ENCODE measurements at places on chromosomes 3 and 15. TPM values are rescaled to one million over a fixed set of nuclear protein-coding genes. Genes with fewer than 3 reads are reported as not detected.

DNA sequence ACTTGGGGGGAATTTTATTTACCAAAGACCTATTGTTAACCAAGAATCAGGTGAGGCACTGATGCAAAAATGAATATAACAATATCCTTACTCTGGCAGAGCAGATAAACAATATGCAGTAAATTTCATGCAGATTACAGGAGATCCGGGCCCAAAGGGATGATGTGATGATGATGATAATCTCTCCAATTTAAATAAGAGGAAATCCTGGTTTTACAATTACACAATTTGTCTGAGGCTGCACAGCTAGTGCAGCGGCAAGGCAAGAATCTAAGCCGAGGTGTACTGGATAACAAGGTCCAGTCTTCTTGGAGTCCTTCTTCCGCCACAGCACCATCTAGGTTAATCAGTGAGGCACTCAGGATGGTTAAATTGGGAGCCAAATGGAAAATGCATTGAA, 2.4 kb upstream of the MESD start:
- DNase-seq: no peak

- no peak for DNase-seq
These were observed at the start of gene EFCC1 for GRCh38 chr3:129001101-129001805. Gene EFCC1, plus strand, starts transcription at chr3:129001304. Its CDS starts 325 bp downstream, at chr3:129001629.

- DNase-seq: no peak
These were observed 24.2 kb downstream of the ABHD2 start for GRCh38 chr15:89112341-89112971.

ASB14 gene
- not detected for total RNA-seq

TRPM1 gene
- total RNA-seq: 0.25 TPM

DNA sequence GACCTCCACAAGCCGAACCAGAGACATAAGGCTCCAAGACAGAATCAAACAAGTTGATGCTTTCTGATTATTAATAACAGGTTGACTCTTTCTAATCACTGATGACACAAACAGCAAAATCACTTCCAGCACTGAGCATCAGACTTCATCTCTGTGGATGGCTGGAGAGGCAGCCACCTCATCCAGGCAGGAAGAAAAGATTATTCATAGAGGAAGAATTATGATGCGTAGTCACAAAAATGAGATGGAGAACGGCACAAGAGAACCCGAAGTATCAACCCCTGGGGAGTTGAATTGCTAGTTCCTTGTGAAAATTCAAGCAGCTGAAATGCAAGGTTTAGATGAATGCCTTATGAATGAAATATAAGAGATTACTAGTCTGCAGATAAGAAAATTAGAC, 49.9 kb upstream of the LMCD1 start:
- no peak for DNase-seq

DNA sequence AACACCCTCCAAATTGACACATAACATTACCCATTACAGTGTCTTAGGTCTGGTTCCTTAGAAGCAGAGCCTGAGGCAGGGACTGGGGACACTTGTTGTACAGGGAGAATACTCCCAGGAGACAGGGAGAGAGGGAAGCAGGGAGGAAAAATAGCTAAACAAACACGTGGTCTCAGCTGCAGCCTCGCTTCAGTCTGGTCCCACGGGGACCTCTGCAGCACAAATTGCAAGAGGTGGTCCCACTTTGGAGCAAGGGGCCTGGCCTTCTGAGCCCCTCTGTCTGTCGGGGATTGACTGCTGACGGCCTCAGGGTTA, 25.0 kb upstream of the PLA2G4D start:
- DNase-seq: no peak

GRCh38 chr3:183870563-183870962, 14.1 kb downstream of the PARL start:
- DNase-seq: no peak

GRCh38 chr3:10017636-10018292, 8.5 kb upstream of the FANCD2 start:
- DNase-seq: no peak

DNA sequence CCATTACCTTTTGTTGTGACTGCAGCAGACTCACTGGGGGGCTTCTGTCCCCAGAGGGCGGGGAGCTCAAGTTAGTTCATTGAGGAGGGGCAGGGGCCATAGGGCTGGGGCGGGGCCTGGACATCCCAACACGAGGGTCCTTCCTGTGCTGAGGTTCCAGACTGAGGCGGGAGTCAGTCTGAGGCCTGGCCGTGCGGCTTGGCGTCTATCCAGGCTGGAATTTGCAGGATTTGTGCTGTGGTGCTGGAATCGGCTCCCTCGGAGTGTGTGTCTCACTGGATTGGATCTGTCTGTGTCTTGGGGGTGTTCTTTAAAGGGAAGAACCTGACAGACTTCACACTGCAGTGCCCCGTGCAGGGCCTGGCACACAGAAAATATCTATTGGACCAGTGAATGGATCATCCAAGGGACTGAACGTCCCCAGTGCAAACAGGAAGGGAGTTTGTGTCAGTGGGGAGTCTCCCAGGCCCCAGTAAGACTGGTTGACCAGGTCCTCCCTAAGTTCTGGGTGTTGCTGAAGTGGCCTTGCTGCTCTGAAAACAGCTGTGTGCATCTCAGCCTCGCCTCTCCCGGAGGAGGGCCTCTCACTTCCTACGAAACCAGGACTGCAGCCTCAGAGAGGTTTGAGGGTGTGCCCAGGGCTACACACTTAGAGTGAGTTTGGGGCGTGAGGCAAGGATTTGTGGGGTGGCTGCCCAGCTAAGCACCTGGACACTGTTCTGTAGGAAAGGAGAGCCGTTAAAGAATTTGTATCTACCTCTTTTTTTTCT, 26.1 kb downstream of the GOLGA6L2 start:
- no peak for DNase-seq

DNA sequence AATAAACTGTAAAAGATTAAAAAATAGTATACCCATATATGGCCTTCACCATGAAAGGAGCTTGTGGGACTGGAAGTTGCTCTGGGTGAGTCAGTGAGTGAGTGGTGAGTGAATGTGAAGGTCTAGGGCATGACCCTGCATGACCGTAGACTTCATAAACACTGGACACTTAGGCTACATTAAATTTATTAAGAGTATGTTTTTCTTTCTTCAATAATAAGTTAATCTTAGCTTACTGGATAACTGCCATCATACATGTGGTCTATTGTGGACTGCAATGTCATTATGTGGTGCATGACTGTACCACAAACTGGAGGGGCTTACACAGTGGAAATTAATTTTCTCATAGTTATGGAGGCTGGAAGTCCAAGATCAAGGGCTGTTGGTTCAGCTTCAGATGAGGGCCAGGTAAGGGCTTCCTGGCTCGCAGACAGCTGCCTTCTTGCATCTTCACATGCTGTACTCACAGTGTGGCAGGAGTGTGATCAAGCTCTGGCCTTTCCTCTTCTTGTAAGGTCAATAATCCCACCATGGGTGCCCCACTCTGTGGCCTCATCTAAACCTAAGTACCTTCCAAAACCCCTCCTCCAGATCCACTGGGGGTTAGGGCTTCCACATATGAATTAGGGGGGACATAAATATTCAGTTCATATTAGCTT, 40.8 kb upstream of the PRR23E start:
- DNase-seq: no peak

ONECUT1 gene
- not detected for total RNA-seq

- DNase-seq: no peak
These were observed 25.1 kb downstream of the SNX33 start for GRCh38 chr15:75672646-75673425.

GRCh38 chr15:100032358-100033085, 299.3 kb upstream of the LYSMD4 start:
- no peak for DNase-seq
